ENCODE measurements at places on chromosomes 5 and 9.

GRCh38 chr5:151298063-151298855 lies 5.3 kb downstream of the SLC36A3 start:
- no peak for DNase-seq

- no peak for DNase-seq
These were observed 439.3 kb downstream of the DTWD2 start for GRCh38 chr5:118548761-118549720.

DNA sequence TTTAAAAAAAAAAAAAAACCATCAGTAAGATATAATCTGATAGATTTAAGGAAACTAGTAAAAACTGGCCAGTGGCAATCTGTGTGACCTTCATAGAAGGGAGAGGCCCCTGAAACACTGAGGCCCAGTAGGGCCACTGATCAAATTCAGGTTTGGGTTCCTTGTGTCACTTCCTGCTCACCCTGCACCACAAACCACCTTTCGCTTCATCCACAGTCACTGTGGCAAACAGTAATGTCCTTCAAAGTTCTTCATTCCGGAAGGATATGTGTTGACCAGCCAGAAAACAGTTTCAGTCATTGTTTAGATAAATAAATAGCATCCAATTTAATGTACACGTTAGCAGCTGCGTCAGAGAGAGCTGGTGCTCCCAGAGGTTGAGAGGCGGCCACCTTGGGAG lies 222.1 kb downstream of the CFAP90 start:
- no peak for DNase-seq

- DNase-seq: no peak
These were observed 7.8 kb downstream of the FBXW5 start for GRCh38 chr9:136936645-136937170.

GRCh38 chr9:19782005-19782404 lies 6.8 kb downstream of the SLC24A2 start:
- DNase-seq: no peak

- no peak for DNase-seq
These were observed 4.3 kb downstream of the LCP2 start for GRCh38 chr5:170293273-170293672.

DNA sequence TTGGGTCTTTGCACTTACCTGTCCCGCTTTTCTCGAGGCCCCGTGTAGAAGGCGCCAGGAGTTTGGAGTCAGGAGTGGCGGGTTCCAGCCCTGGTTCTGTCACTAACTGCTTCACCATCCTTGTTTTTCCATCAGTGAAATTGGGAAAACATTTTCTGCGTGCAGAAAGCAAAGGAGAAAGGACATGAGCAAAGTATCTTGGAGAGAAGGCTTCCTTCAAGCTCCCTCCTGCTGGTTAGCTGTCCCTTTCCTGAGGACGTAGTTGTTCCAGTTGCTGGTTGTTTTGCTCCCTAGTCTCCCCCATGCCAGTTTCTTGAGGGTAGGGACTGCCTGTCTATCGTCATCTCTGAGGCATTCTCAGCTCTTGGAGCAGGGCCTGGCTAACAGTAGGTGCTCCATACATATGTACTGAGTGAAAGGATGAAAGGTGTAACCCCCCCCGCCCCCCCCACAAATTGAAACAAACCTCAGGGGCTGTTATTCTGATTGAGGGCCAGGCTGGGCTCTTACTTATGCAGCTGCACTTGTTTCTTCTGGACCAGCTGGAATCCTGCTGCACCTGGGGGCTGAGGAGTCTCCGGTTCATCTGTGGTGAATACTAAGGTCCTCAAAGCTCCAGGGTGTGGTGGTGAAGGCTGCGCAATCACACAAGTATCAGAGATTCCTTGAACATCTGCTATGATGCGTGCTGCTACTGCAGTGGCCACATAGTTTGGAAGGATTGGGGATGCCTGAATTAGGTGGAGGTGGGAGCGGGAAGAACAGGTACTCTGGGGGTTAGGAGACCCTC lies 1.0 kb downstream of the SMIM3 start:
- no peak for DNase-seq

GRCh38 chr5:137441476-137441875 lies 57.6 kb downstream of the SPOCK1 start:
- DNase-seq: no peak

GRCh38 chr5:89546657-89547056 lies 663.7 kb upstream of the MEF2C start:
- DNase-seq: no peak

DNA sequence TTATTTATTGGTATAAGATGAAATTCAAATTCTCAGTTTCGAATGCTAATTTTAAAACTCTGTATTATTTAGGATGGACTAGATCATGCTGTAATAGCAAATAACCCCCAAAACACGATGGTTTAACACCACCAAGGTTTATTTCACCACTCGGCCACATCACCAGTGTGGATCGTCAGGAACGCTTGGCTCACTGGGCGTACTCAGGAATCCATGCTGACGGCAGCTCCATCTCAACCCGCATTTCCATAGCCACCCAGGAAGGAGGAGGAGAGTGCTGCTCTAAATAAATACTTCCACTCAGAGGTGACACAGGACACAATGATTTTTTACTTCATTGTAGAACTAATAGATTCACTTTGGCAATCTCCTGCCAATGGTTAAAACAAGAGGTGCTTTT lies 347.4 kb downstream of the SH3GL2 start:
- DNase-seq: no peak

DNA sequence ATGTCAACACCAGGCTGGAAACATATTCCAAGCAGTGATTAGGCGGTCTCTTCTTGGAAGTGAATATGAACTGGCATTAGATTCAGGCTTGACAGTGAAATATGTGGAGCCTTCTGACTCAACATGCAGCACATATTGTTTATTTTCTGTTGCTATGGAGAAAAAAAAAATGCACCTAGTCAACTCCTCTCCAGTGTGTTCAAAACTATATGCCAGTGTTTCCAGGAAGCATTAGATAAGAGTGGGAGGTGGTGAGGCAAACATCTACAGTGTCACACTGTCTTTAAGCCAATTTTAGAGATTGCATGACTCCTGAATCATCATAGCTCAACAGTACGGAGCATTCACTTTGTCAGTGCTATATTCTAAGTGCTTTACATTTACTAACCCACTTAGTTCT lies 117.9 kb downstream of the HCN1 start:
- DNase-seq: no peak

- DNase-seq: no peak
These were observed 26.2 kb downstream of the GRIA1 start for GRCh38 chr5:153516504-153517240.

Data from prostate gland (tissue), 2 donors.